ENCODE measurements at places on chromosomes 16 and 17.

DNA sequence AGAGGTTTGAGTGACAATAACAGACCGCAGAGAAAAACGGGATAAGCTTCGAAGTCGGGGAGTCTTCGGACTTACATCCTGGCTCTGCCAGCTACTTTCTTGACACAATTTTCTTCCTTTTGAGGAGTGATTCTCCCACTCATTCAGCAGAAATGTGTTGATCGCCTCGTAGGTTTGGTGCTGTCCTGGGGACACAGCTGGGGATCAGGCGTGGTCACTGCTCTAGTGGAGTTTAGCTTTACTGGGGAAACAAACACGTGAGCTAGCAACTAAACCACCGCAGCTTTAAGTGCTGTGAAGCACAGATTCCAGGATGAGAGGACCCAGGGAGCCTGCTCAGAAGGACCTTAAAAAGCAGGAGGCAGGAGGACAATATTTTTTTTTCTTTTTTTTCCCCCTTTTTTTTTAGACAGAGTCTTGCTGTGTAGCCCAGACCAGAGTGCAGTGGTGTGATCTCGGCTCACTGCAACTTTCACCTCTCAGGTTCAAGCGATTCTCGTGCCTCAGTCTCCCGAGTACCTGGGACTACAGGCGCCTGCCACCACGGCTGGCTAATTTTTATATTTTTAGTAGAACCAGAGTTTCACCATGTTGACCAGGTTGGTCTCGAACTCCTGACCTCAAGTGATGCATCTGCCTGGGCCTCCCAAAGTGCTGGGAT, 858 bp downstream of the NUBP1 start:
- no peak for DNase-seq

GRCh38 chr17:78263063-78263735, 31.8 kb downstream of the TMEM235 start:
- no peak for DNase-seq

DNA sequence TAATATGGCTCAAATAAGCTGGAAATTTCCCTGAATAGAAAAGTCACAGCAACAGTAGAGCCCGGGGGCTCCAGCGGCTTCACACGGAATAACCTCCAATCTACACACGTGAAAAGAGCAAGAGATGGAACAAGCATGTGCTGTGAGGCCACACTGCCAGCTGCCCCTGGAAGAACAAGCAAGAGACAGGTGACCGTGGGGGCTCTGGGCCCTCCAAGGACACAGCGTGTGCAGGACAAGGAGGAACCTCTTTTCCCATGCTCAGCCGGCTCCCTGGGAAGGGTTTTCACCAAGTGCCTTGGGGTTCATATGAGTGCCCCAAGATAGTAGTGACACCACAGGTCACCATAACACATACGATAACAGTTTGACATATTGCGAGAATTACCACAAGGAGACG, 110.2 kb upstream of the ZNF750 start:
- DNase-seq, result no peak

DNA sequence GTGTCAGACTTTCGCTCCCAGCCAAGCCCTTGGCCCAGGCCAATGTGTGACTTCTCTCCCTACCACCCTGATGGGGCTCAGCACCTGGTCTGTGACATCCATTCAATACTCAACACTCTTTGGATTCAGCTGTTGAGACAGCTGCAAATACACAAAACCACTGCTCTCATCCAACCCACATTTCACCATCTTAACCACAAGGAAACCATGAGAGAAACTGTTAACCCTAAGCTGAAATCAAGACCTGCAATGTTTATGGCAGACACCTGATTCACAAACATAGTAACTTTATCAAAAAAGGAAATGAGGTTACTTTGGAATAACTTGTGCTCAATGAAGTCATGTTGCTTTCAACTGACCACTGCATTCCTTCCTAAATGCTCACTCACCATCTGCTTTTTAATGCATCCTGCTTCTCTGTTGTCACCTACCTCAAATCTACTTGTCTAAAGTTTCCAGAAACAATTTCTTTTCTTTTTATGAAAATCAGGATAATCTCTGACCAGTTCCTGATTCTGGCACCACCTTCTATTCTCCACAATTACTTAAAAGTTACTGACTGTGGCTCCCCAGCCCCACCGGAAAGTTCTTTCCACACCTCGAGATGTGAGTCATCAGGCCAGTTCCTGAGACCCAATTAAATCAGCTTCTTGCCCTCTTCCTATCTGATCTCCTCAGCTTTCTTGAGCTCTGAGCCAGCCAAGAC, 88.2 kb downstream of the NOG start:
- no peak for DNase-seq

DNA sequence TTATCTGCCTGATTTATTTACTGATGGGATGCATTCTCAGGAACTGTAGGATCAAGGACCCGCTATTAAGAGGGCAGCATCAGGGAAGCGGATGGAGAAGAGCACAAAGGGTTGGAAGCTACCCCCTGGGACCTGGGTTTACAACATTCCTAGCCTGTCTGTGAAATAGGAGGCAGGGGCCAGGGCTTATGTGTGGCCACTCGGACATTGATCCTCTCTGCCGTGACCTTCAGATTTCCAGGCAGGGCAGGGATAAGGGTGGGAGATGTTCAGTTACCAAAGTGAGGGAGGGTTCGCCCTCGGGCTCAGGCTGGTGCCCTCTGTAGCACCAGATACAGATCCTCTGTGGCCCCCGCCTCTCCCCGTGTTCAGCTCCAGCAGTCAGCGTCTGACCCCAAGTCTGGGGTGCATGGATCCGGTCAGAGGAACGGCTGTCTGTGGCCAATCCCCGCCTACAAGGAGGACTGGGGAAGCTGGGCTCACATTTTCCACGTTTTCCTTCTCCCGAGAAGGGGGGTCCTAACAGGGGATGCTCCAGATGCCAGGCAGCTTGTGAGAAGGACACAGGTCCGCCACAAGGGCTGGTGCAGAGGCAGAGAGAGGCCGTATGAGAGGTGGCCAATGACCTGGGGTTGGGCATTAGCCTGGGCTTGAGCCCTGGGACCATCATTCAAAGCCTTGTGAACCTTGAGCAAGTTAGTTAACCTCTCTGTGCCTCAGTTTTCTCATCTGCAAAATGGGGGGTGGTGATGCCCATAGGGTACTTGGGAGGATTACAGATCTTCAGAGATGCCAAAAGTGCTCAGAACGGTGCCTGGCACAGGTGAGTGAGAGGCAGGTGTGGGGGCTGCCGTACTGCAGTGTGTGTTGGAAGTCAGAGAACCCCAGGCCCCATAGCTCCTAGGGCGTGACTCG, 48.3 kb downstream of the ATP2C2 start:
- no peak for DNase-seq
